SW 1271 (cell line): ENCODE measurements at places on chromosomes 3 and 15.

GRCh38 chr15:70068783-70069565 lies 28.7 kb downstream of the TLE3 start:
- no peak for DNase-seq

- peak; percentile 11 for DNase-seq
These were observed 151.5 kb upstream of the BHLHE40 start for GRCh38 chr3:4827767-4828166.

DNA sequence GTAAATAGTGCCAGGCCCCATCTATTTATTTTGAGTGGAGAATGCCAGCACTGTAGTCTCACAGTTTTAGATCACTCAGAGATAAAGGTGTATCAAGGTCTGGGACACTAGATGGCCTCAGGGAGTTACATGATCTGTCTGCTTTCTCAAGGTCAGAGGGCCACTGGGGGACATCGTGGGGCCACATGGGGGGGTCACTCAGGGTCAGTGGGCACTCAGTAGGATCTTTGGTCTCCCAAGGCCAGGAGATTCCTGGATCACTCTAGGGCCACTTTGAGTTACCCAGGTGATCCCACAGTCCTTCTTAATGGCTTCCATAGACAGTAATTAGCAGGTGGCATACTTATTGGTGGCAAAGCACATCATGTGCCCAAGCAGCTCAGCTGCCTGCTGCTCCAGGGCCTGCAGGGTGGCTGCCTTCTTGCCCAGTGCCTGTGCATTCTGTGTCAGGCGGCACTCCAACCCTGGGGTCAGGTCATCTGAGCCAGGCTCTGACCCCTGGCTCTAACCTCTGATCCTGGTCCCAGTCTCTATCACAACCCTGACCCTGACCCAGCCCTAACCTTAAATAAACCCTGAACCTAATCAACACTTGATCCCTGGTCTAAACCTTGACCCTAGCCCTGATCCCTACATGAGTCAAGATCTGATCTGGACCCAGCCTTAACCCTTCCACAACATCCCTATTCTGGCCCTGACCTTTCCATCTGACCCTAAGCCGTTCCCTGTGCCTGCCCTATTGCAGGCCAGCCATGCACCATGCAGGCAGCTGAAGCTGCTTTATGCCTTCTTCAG lies 1.8 kb upstream of the LAMB2 start:
- DNase-seq, result no peak

- no peak for DNase-seq
These were observed 316.0 kb downstream of the RORA start for GRCh38 chr15:60912984-60913697.

DNA sequence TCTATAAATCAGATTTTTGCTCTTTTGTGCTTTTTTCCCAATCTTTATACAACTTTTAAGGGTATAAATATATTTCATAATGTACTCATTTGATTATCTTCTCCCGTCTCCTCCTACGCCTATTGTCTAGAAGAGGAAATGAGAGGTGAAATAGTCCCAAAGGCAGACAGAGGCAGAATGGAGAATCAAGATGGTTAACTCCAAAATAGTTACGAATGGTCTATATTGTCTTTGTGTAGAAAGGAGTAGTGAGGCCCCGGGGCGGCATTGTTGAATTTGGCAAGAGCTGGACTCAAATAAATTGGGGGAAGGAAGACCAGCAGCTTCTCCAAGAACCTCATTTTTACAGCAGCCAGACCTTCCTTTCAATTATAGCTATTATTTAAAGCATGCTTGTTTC lies 23.9 kb downstream of the ITPR1 start:
- DNase-seq, result no peak
